AG20443 (cell line): ENCODE measurements at places on chromosomes 11 and 22.

DNA sequence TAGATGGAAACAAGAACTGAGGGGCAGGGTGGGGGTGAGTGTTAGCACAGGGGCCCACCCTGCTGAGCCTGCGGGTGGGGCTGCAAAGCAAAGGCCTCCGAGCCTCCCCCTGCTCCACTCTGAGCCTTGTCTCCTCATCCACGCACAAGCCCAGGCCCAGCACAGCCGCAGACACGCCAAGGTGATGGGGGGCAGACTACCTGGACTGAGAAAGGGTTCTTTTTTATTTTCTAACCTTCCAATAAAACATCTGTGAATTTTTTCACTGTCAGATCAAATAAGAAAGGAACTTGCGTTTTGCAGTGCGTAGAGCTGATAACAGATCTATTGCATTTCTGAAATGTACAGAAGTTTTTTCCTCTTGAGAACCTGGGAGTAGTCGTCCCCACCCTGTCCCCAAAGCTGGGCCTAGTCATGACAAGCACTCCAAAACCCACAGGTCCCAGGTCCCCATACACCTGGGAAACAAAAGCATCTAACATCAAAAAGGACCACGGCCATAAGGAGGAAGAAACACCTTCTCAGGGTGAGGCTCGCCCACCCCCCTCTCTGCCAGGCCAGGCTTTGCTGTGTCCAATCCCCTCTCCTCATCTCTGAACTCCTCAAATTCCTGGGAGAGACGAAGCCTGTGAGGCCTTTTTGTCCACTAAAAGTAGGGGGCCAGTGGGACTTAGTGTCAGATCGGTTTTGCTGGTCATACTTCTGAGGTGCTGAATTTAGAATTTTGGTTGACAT lies 22.7 kb upstream of the CD5 start:
- DNase-seq: no peak

DNA sequence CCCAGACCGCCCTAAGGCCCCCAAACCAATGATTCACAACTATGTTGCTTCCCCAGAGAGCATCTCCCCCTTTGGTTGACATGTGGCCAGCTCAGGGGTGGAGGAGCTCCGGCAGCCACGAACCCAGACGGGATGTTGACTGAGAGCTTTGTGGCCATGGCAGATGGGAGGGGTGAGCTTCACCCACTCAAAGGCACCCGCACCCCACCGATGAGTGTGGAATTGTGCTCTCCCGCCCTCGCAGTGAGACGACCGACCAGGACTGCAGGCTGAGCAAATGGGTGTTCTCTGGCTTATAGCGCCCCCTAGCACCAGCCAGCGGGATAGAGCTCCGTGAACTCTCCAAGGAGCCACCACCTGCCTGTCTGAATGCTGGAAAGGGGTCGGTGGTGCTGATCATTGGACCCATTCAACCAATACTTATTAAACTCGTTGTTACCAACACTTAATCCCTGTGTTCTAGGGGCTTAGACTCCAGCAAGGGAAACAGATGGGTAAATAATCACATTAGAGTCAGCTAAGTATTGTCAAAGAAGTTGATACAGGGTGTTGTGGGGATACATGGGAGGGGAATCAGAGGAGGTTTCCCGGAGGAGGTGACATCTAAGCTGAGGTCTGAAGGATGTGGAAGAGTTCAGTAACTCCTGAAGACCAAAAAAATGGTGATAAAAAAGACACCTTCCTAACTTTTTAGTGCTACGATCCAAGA lies 4.5 kb upstream of the TIMP3 start:
- peak; percentile 87 for DNase-seq

DNA sequence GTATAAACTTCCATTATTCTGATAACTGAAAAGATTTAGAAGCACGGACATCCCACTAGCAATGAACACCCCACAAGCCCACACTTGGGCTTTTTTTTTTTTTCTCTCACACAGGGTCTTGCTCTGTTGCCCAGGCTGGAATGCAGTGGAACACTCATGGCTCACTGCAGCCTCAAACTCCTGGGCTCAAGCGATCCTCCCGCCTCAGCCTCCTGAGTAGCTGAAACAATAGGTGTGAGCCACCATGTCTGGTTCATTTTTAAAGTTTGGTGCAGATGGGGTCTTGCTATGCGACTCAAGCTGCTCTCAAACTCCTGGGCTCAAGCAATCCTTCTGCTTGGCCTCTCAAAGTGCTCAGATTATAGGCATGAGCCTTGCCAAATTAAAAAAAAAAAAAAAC lies 3.1 kb downstream of the RAPSN start:
- no peak for DNase-seq

DNA sequence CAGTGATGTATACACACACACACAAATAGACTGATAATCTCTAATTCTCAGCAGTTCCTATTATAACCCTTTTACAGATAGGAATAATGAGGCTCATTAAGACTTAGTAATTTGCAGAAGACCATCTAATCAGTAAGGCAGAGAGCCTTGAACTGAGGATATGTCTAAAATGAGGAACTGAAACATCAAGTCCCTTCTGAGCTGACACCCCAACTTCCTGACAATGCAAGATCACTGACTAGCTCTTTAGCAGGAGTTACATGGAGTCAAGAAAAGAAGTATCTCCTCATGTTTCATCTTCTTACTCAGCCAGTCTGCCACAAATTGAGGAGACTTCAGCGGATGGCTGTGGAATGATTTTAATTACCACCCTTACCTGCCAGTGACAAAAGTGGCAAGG lies 193.0 kb downstream of the MSANTD4 start:
- DNase-seq: no peak

DNA sequence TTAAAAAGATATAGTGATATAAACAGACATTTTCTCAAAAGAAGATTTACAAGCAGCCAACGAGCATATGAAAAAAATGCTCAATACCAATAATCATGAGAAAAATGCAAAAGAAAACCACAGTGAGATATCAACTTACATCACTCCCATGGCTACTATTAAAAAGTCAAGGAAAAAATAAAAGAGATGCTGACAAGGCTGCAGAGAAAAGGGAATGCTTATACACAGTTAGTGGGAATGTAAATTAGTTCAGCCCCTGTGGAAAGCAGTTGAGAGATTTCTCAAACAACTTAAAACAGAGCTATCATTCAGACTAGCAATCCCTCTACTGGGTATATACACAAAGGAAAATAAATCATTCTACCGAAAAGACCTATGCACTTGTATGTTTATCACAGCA lies 97.1 kb upstream of the CARD18 start:
- no peak for DNase-seq

- no peak for DNase-seq
These were observed 434.5 kb upstream of the B3GAT1 start for GRCh38 chr11:134846328-134847082.

GRCh38 chr11:46528445-46529094 lies 65.3 kb downstream of the AMBRA1 start:
- DNase-seq: no peak

GRCh38 chr22:42685941-42686653 lies 34.6 kb downstream of the A4GALT start:
- DNase-seq: no peak

GRCh38 chr22:44536411-44536810 lies 38.4 kb upstream of the RTL6 start:
- no peak for DNase-seq

GRCh38 chr11:63614136-63614671 lies at the start of gene PLAAT3:
TSS of gene PLAAT3 (minus strand) at chr11:63614433. CDS start at chr11:63614014, 419 bp downstream.
- DNase-seq: peak; percentile 88

GRCh38 chr11:120630122-120630521 lies 118.6 kb downstream of the GRIK4 start:
- DNase-seq: no peak

GRCh38 chr11:78469896-78470295 lies 52.3 kb upstream of the GAB2 start:
- no peak for DNase-seq

- DNase-seq: no peak
These were observed 2.6 kb downstream of the TH start for GRCh38 chr11:2169005-2169378.

DNA sequence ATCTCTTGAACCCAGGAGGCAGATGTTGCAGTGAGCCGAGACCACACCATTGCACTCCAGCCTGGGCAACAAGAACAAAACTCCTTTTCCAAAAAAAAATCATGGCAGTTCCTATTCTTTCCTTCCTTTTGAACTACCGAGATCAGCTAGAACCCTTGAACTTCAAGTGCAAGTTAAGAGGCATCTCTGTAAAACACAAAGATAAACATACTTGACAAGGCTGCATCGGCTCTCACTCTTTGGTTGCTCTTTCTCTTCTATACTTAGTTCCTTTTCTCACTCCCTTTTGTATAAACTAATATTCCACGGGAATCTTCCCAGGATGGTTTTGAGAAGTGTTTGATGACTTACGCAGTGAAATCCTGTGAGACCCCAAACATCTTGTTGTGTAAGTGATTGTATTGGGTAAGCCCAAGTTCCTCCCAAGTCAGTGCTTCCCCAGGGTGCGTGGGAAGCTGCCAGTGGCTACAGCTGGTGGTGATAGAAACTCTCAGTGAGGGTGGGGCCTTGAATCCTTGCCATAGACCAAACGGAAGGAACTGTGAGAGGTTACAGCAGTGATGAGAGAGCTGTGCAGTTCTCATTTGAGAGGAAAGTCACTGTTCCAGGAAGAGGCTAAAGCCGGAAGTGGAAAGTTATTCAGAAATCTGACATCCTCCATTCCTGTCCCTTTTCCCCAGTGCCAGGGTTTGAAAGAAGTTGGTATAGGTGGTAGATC lies 24.1 kb upstream of the CDC42EP2 start:
- peak; percentile 92 for DNase-seq

- peak; percentile 28 for DNase-seq
These were observed 826 bp upstream of the PTPRJ start for GRCh38 chr11:47979378-47980087.

- peak; percentile 83 for DNase-seq
These were observed 174.4 kb downstream of the MAML2 start for GRCh38 chr11:96168623-96169022.

- no peak for DNase-seq
These were observed 28.1 kb upstream of the ACAT1 start for GRCh38 chr11:108093128-108093904.

GRCh38 chr11:78039391-78039918 lies 16.4 kb upstream of the KCTD14 start:
- no peak for DNase-seq

DNA sequence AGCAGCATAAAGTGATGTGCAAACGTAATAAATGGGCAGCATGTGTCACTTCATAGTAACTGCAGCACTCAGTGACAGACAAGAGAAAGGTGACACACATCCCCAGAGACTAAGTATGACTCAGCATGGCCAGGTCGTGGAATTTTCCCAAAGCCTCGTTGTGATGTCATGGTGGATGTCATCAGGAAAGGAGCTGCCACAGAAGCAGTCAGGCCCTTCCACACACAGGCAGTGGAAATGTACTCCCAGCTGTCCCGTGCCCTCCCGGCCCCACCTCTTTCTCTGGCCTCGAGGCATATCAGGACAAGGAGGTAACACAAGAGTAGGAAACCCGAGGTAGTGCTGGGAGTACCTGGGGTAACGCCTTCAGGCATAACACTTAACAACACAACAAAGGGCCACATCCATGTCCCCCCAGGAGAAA lies 8.1 kb downstream of the PC start:
- peak; percentile 70 for DNase-seq

GRCh38 chr11:102614485-102614884 lies 10.6 kb downstream of the MMP20 start:
- no peak for DNase-seq

DNA sequence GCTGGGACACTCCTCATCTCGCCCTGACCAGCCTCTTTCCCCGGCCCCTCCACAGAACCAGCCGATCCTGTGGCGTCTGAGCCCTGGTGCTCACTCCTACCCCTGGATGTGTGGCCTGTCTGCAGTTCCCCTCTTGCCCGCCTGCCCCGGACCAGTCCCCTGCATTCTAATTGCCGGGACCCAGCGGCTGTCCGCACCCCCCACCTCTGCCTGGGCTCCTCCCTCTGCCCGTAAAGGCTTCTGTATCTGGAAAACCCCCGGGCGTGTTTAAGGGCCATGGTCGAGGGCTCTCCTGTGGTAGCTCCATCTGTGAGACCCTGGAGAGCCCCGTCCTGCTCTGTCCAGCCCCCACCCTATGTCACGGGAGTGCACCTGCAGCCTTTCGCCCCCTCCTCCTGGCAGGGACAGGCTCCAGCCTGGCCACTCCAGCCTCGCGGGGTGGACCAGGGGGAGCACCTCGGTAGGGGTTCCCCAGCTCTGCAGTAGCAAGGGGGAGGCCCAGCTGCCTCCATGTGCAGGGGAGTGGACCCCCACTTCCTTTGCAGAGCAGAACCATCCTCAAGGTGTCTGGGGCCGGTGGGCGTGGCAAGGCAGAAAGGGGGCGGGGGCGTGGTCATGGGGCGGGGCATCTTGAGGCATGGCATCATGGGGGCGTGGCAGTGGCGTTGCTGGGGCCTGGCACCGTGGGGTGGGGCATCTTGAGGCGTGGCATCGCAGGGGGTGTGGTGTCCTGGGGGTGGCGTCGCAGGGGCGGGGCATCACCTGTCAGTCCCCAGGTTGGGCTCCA lies 430.4 kb downstream of the TBC1D22A start:
- DNase-seq: no peak

GRCh38 chr11:31022080-31022479 lies 347.5 kb downstream of the DCDC1 start:
- DNase-seq: no peak

DNA sequence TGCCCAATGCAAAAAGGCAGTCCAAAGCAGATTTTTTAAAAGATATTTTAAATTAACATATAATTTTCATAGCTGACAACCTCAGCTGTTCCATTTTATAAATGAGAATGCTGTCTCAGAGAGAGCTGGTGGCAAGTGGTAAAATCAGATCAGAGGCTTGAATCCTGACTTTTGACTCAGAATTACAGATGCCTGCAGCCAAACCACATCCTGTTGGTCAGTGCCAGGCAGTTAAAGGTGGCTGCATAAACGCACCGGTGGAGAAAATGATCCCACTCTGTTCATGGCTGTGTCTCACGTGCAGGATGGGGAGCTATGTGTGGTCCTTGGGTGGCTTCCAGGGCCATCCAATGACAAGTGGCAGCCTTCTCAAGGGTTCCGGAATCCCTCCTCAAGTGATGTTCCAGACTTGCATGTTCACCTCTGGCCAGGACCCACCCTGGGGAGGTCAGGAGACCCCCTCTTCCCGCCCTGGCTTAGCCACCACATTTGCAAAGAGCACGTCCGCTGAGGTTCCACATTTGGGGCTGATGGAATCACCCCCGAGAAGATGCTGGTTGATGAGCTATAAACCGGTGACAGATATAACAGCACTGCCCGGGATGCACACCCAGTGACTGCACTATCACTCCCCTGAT lies 155.5 kb downstream of the SHANK2 start:
- no peak for DNase-seq

GRCh38 chr11:57069942-57070341 lies 81.2 kb downstream of the OR5AK2 start:
- DNase-seq: no peak
